ENCODE measurements at places on chromosomes 5 and 9.

DNA sequence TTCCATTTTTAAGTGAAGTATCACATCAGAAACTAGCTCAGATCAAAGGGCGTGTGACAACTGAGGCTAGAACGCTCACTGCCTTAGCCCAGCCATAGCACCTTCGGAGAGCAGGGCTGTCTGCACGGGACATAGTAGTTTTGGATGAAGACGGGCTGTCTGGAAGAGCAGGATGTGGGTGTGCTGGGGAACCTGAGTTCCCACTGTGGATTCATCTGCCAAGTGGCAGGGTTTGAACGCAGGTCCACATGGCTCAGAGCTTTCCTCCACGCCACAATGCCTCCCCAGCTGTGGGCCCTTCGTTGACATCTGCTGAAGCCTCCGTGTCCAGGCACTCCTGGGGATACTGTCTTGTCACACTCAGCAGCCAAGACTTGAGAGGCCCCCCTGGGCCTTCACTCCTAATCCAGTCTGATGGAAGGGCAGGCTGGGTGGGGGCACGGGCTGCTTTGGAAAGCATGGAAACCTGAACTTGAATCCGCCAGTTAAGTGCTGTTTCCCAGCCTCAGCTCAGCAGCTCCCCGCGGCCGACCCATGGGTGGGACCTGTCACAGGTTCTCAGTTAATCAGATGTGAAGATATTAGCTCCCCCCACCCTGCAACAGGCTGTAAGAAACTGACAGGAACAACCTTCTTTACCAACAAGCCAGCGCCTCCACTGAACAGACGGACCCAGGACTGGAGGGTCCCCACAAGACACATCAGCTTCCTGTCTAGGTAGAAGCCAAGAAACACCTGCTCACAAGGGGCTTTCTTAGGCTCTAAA is 228.1 kb downstream of the FANCC start:
- no peak for DNase-seq

GRCh38 chr9:1639166-1639565 is 376.0 kb upstream of the SMARCA2 start:
- DNase-seq: no peak

DNA sequence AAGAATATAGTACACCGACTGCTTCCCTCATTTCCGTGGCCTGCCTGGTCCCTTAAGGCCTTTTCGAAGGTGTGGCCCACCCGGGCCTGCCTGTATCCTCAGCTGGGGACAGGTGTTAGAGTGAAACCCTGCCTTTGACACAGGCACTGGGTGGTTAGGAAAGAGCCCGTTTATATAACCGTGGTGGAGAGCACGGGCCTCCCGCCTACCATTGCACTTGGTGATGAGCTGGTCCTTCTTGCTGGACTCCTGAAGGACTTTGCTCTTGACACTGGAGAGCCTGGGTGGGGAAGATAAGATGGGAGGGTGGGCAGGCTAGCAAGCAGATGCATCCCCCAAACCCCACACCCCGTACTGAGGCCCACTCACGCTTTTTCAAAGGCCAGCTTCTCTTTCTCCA is 2.3 kb downstream of the SPATA24 start:
- DNase-seq: no peak

DNA sequence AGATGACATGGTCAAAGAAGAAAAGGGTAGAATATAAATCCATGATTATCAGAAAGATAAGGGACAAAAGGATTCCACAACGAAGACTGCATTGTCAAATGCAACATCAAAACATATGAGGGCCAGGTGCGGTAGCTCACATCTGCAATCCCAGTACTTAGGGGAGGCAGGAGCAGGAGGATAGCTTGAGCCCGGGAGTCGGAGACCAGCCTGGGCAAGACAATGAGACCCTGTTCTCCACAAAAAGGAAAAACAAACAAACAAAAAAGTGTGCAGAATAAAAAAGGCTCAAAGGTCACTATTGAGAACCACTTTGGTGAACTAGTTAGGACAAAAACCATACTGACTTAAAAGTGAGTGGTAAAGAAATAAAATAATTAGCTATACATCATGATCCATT is 60.2 kb upstream of the NR5A1 start:
- no peak for DNase-seq

GRCh38 chr9:68961587-68961986 is 52.3 kb downstream of the PRKACG start:
- DNase-seq: no peak

DNA sequence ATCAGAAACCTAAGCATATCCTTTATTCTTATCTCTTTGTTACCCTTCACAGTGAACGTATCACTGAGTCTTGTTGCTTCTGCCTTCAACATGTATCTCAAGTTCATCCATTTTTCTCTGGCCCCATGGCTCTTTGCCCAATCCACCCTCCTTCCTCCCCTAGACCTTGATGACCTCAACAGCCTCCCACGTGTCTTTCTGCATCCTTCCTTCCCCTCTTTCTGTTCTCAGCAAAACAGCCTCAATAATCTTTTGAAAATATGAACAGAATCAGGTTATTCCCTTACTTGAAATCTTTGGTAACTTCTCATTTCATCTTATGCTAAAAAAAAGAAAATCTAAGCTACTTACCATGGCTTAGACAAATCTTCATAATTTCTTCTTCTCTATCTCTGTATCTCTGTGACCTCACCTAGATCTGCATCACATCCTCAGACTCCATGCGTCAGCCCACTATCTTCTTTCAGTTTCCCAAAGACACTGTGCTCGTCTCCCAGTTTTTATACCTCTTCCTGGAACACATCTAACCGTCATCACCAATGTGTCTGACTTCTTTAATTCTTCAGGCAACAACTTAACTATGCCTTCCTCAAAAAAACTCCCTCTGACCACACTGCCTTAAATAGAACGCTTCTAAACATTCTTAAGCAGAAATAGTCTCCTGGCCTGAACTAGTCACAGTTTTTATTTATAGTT is 208.0 kb downstream of the PARP8 start:
- no peak for DNase-seq

- no peak for DNase-seq
These were observed 1.3 kb upstream of the LCN12 start for GRCh38 chr9:136950656-136951276.

DNA sequence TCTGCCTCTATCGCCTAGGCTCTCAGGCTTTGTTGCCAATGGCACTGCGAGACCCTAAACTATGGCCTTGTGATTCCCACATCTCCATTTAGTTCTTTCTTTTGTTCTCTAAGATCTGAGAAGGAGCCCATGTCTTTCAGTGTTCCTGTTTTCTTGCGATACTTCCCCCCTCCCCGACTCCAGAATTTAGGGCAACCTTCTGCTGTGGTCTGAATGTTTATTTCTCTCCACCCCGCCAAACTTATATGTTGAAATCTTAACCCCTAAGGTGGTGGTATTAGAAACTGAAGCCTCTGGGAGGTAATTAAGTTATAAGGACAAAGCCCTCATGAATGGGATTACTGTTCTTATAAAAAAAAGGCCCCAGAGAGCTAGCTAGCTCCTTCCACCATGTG is 6.4 kb downstream of the TMC1 start:
- DNase-seq: no peak

DNA sequence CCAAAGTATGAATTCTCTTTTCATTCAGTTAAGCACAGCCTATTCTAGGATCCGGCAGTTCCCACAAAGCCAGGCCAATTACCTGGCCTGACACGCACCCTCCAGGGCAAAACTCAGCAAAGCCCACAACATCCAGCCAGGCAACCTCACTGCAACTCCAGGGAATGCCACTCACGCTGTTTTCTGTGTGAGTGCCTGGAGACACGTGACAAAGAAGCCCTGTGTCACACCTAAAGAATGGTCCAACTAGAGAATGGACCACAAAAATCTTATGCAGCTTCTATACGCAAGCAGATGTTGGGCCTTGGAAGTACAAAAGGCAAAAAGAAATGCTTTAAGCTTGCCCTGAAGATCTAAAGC is 20.2 kb downstream of the RETREG1 start:
- DNase-seq: no peak

- DNase-seq: no peak
These were observed 129.2 kb downstream of the MYO10 start for GRCh38 chr5:16806711-16807546.

DNA sequence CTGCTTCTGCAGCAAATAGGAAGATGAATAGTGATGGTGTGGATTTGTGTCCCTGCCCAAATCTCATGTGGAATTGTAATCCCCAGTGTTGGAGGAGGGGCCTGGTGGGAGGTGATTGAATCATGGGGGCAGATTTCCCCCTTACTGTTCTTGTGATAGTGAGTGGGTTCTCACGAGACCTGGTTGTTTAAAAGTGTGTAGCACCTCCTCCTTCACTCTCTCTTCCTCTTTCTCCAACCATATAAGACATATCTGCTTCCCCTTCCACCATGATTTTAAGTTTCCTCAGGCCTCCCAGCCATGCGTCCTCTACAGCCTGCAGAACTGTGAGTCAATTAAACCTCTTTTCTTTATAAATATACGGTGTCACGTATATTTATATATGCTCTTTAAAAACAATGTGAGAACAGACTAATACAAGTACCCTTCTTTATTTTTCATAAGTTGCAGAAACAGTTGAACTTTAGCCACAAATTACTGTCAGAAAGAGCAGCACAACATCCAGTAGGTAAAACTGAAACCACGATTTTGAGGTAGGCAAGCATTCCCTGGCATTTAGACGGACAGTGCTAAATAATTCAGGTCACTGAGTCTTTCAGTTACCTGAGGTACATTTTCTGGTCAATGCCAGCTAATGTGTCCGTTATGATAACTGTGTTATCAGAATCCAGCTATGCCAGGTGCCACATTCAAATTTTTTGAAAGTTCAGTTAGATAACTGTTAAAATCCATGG is 79.3 kb upstream of the SPEF2 start:
- no peak for DNase-seq

- DNase-seq: no peak
These were observed 931.5 kb upstream of the NUDT12 start for GRCh38 chr5:104494083-104494482.

- no peak for DNase-seq
These were observed 39.0 kb downstream of the ITK start for GRCh38 chr5:157219491-157220271.

Measured in NCI-H1436 treated with DMSO at 0.1 percent for 48 hours (cell line).